A549 treated with dexamethasone at 1 μM for 4 hours (cell line): ENCODE measurements at places on chromosomes 11 and 22. TPM values are rescaled to one million over a fixed set of nuclear protein-coding genes. Genes with fewer than 3 reads are reported as not detected.

The GGTLC3 gene
- not detected in 5 replicates for total RNA-seq

The SYCE3 gene
- total RNA-seq = 0.40 to 0.91 TPM (median 0.47 TPM) in 3 of 5 replicates, not detected in the others

The FANCF gene
- 6.0 to 7.4 TPM (median 6.9 TPM) in 5 replicates for total RNA-seq

The RFPL3 gene
- total RNA-seq = not detected in 5 replicates

The TRIM48 gene
- total RNA-seq = 0.05 to 0.06 TPM in 2 of 5 replicates, not detected in the others

The CBLIF gene
- total RNA-seq = not detected in 5 replicates
